Calu3 (cell line): ENCODE measurements at places on chromosomes 13 and 19. TPM values are rescaled to one million over a fixed set of nuclear protein-coding genes. Genes with fewer than 3 reads are reported as not detected.

DNA sequence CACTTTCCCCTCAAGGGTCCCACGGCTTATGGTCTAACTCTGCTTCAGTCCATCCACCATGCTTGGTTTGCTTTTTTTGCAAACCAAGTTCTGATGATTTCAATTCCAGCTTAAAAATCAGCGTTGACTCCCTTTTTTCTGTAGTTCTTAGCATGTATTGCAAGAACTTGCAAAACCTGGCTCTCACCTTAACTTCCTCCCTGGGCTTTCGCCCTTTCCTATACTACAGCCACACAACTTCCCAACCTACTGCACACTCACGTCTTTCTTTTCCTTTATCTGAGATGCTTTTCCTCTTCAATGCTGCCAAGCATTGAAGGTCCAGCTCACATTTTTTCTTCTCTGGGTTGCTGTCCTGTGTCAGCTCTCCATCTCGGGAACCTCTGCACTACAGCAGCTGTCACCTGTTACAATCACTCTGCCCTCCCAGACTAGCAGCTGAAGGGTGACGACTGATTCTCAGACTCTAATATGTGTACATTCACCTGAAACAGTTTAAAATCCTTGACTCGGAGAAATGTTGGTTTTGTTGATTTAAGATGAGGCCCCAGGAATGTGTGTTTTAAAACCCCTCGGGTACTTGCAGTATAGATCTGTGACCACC, 143.7 kb downstream of the FREM2 start:
- H3K27me3 ChIP-seq, result no peaks in the 10 kb centered on the region
- no peak overlapping the region for H3K27ac ChIP-seq
- DNase-seq, result no peak

Gene TPP2
- total RNA-seq, result 17.3 and 19.1 TPM in 2 replicates

DNA sequence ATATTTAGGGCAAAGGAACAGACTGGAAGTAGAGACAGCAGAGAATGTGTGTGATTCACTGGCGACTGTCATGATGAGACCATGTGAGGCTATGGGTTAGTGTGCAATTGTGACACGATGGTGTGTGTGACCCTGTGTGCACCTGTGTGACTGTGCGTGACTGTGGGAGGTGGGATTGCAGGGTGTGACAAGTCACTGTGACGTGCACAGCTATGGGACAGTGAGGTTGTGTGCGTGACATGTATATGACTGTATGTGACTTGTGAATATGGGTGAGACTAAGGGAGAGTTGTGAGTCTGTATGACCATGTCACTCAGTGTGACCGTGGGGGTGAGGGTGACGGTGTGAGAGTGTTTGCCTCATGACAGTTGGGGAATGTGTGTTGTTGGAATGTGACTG, 3.4 kb upstream of the GIPR start:
- no peak overlapping the region for H3K4me3 ChIP-seq
- peaks cover 26% of the 10 kb centered on the region for H3K4me1 ChIP-seq
- peaks cover 13% of the 10 kb centered on the region for H3K36me3 ChIP-seq
- H3K27me3 ChIP-seq, result peaks cover 44% of the 10 kb centered on the region

- peaks cover 13% of the 10 kb centered on the region for H3K27me3 ChIP-seq
- peaks cover 48% of the 10 kb centered on the region for H3K36me3 ChIP-seq
- peak overlapping the region; percentile 30 for H3K27ac ChIP-seq
Measured at GRCh38 chr19:40592170-40592569, 9.0 kb upstream of the LTBP4 start.
